ENCODE measurements at places on chromosomes 4 and X.

DNA sequence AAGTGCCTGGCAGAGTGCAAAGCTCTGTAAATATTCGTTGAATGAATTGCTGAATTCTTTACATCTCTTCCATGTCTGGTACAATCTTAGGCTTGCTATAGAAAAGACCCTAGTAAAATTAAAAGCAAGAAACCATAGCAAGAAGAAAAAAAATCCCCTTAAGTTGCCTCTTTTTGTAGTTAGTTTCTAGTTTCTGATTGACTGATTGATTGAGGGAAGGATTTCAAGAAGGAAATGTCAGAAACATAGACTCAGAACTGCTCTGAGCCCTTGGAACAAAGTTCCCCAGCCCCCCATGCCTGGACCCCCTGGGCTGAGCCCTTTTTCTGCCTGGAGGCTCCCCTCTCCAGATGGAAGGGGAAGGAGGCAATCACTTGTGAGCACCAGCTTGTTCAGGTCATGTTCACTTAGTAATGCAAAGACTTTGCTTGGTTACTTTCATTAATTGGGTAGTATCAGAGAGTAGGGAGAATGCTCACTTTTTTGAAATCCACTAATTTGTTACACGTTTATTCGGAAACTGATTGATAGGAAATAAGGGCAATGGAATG is 35.6 kb downstream of the DAPP1 start:
- no peak for DNase-seq

DNA sequence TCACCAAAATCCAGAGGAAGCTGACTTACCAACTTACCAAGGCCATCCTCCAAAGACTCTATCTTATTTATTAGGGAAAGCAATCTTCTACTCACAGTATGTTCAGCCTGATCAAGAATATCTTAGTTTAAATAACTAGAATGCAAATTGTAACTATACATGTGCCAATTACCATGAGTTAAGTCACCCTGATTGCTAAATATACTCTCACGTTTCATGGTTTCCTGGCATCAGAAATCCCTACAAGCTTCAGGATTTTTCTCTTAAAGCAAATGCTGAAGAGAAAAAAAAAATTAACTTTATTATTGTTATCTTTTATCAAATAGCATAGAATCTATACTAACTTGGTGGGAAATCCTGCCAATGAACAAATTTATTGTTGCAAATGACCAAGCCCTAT is 63.0 kb upstream of the MXD4 start:
- no peak for DNase-seq

- DNase-seq: no peak
These were observed 381.6 kb upstream of the CPEB2 start for GRCh38 chr4:14620567-14621141.

DNA sequence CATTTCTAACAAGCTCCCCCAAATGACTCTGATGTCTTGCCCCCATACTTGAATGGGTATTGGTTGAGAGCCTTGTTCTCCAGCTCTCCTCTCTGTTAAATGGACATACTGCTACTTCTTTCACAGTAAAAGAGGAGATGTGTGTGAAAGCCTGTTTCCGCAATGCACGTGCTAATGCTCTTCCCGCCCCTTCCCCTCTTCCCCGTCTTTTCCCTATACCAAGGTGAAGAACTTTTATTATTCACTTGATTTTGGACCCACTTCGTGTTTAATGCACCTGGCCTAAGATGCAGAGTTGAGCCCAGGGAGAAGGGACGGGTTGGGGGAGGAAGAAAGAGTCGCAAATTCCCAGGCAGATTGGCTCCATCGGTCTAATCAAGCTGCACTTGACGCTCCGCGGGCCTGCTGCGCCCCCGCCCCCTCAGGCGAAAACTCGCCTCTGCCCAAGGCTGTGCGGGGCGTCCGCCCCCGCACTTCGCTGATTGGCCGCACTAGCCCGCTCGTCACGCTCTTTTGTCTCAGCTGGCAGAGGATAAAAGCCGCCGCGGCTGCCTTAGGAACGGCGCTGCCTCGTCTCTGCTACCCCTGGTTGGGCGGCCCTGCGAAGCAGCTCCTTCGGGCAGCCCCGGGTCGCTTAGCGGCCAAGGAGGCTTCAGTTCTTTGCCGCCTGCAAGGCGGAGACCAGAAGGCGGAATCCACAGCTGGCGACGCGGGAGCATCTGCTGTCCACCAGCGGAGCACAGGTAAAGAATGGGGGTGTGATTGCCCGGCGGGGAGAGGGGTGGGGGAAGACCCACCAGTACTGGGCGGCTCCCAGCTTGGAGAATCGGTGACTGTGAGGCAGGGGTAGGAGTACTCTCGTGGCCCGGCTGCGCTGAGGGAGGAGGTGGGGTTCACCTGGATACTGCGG is at the start of gene ZCCHC12:
TSS of gene ZCCHC12 (plus strand) at position 562 of the 910 bp plus-strand sequence. CDS start 1,421 bp downstream, outside the sequence.
- DNase-seq: peak; percentile 2

GRCh38 chrX:129678614-129679195 is 23.9 kb upstream of the APLN start:
- no peak for DNase-seq

DNA sequence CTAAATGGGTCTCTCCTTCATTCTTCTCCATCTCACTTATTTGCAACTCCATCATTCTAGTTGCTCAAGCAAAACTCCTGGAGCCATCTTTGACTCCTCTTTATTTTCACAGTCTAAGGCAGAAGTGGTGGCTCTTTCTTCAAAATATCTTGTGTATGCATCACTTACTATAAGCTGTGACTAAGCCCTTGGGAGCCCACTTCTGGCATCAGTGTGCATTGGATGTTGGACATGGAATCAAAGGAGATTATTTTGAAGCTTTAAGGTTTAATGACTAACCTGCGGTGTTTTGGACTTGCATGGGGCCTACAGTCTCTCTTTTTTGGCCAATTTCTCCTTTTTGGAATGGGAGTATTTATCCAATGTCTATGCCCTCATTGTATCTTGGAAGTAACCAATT is 276.8 kb downstream of the SPOCK3 start:
- DNase-seq: no peak

- no peak for DNase-seq
These were observed 143.9 kb upstream of the DIPK2B start for GRCh38 chrX:45344594-45344993.

- DNase-seq: no peak
These were observed 81.2 kb upstream of the PRSS48 start for GRCh38 chr4:151195801-151196200.

- no peak for DNase-seq
These were observed 195.4 kb downstream of the SHOX start for GRCh38 chrX:825991-826390.

DNA sequence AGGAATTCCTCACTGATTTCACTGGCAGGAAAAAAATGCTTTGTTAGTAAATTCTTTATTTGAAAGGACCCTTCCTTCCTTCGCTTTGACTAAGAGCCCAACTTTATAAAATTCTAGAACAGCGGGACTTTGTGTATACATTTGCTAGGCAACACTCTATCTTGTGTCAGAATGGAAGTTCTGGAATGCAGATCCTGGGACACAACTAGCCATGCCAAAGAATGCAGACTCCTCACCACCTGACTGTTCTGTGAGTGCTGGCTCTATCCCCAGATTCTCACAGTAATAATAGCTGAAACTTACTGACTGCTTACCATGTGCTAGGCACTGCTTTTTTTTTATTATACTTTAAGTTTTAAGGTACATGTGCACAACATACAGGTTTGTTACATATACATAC is 73.3 kb upstream of the ZDHHC15 start:
- no peak for DNase-seq

DNA sequence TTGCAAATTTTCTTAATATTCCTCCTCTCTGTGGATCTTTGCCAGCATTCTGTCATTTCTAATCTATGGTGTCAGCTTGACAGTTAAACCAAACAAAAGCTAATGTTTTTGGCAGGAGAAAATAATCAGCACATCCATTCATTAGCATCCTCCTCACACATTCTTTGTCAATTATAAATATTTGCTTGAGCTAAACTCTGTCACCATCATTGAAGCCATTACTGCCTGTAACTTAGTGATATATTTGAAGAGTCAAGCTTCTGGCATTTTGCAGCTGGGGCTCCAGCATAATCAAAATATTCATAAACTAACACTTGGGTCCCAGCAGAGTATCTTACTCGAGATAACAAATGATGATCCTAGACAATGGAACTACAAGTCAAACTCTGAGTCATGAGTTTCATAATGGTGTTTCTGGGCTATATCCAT is 126.1 kb downstream of the EIF4E start:
- DNase-seq: no peak

GRCh38 chr4:146018247-146018646 is 79.6 kb upstream of the ZNF827 start:
- DNase-seq: no peak

- DNase-seq: no peak
These were observed 81.4 kb upstream of the ACSL1 start for GRCh38 chr4:184907216-184907615.

DNA sequence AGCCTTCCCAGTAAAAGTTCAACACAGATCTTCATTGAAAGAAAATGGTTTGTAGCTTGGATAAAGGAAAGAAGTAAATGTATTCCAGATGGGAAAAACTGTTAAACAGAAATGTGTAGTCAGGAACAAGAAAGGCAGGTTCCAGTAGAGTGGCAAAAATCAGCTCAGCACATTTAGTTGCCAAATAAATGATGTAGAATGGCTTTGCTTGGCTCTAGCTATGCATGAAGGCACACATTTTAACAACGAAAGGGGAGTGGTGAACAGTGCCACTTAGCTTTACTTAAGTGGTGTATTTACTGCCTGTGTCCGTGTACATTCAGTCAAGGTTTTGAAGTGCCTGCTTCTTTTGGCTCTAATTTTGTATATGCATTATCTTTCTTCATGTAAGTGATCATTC is 644.5 kb upstream of the ATOH1 start:
- no peak for DNase-seq

DNA sequence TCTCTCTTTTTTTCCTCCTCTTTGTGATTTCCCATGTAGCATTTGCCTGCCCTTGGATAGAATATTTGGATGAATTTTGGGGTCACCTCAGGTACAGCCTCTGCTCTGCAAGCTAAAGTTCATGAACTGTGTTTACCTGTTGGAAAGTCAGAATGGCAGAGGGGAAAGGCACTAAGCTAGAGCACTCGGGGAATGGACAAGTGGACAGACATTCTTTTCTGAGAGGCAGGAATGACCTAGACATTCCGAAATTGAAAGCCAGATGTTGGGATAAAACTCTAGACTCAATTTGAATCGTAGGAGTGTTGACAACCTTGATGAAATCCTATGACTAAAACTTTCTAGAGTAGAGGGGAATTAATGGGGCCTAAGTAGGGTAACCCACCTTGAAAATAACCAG is 56.1 kb downstream of the LUZP4 start:
- no peak for DNase-seq

DNA sequence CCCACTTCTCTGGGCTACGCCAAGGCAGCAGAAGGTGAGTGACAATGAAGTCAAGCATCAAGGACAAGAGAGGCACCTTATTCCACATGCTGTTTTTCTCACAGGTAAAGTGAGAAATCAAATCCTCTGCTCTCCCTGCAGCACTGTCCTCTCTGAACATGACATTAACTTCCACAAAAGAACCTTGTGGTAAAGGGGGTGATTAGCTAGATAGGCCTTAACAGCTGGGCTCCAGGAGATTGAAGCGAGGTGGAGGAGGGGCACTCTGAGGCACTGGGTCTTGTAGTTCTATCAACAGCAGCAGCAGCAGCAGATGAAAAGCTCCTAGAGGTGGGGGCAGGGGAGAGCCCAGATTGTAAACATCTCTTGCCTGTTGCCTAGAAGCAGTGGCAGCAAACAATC is 96.8 kb upstream of the CXXC4 start:
- no peak for DNase-seq

GRCh38 chr4:109444182-109444844 is 10.7 kb downstream of the SEC24B start:
- DNase-seq: no peak

- no peak for DNase-seq
These were observed 134.9 kb upstream of the LEF1 start for GRCh38 chr4:108303488-108304177.

GRCh38 chrX:152942077-152942442 is 44.2 kb downstream of the ZNF185 start:
- no peak for DNase-seq

GRCh38 chrX:49101629-49101984 is 21.9 kb upstream of the WDR45 start:
- DNase-seq: no peak

GRCh38 chr4:47493238-47494123 is 8.4 kb downstream of the ATP10D start:
- no peak for DNase-seq

- no peak for DNase-seq
These were observed 225.2 kb downstream of the ADGRL3 start for GRCh38 chr4:61425315-61425714.

DNA sequence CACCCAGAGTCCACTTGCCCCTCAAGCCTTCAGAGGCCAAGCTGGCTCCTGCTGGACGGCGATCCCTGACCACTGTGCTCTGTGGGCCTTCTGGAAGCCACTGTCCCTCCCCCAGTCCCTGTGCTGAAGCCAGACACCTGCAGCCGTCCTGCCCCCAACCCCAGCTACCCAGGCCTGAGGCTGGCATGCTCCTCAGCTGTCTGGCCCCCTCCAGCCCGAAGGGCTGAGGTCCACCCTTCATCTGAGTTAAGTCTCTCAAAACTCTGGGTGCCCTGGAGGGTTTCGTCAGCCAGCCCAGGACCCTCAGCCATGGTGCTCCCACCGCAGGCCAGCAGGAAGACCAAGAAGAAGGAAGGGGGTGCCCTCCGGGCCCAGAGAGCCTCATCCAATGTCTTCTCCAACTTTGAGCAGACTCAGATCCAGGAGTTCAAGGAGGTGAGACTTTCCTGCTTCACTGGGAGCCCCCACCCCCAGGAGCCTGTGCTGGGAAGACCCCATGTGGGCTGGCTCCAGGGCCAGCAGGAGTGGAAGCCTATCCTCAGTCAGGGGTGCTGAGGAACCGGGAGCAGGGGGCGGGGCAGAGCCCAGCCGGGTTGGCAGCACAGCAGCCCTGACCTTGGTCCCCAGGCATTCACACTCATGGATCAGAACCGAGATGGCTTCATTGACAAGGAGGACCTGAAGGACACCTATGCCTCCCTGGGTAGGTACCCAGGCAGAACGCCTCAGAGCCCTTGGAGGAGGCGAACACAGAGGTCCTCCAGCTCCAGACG is 4.2 kb downstream of the MYL5 start:
- DNase-seq: no peak

GRCh38 chr4:56540826-56541225 is 35.2 kb downstream of the ARL9 start:
- DNase-seq: no peak

GRCh38 chrX:69149466-69150280 is 15.6 kb downstream of the PJA1 start:
- DNase-seq: no peak

GRCh38 chrX:40081679-40082068 is 16.1 kb downstream of the BCOR start:
- no peak for DNase-seq

DNA sequence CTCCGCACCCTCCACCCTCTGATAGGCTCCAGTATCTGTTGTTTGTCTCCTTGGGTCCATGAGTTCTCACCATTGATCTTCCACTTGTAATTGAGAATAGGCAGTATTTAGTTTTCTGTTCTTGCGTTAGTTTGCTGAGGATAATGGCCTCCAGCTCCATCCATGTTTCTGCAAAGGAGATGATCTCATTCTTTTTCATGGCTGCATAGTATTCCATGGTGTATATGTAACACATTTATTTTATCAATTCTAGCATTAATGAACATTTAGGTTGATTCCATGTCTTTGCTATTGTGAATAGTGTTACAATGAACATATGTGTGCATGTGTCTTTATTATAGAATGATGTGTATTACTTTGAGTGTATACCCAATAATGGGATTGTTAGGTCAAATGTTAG is 814.6 kb upstream of the FRG1 start:
- DNase-seq: no peak

Data from C1 segment of cervical spinal cord (tissue), 14 donors.